ENCODE measurements at places on chromosomes 12 and 14.

DNA sequence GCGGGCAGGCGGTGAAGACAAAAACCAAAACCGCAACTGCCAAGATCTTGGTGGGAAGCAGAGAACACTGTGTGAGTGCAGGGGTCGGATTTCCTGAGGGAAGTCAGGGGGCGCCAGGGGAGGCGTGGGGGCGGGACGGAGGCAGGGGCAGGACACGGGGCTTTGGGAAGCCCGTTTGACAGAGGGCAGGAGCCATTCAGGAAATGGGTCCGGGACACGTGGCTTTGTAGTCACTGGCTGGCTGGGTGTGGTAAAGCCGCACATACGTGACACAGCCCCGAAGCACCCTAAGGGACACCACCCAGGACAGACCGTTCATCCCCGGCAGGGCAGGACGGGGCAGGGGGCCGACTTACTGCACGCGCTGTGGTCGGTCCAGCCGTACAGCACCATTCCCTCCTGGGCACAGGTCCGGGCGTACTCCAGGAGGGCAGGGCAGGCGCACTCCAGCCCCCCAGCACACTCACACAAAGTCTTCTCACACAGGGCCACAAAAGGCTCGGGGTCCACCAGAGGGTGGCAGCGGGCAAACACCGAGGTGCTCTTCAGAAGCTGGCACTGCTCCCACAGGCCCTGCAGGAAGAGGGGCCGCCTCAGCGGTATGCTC lies 49.4 kb downstream of the VWF start:
- peak; percentile 14 for DNase-seq

- no peak for DNase-seq
Observed at GRCh38 chr14:61889914-61890351, 127.7 kb downstream of the SNAPC1 start.

DNA sequence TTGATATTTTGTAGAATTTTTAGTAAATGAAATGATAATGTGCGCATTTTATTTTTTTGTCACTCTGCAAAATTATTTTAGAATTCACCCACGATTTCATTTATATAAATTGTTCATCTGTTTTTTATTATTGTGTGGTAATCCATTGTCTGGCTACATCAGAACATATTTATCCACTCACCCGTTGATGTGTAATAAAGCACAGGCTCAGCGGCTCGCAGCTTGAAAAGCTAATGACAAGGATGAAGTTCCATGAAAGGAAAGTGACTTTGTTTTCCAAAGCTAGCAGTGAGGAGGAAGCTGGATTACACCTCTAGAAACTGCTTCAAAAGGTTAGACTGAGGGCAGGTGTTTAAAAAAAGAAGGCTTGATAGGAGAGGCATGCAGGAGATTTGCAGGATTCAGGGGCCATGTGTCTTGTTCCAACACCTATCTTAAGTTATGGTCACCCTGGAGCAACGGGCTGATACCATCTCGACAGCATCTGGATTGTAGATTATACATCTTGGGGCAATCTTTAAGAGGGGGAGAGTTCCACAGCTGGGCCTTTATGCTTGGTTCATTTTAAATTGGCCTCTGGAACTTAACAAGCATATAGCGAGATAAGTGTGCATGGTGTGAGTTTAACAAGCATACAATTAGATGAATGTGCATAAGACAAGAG lies 194.1 kb downstream of the TMTC3 start:
- no peak for DNase-seq

GRCh38 chr14:60300019-60300418 lies 51.0 kb downstream of the PPM1A start:
- no peak for DNase-seq

GRCh38 chr14:104431351-104431928 lies 148.1 kb upstream of the C14orf180 start:
- no peak for DNase-seq

GRCh38 chr12:63792338-63792737 lies 12.6 kb downstream of the RXYLT1 start:
- no peak for DNase-seq

GRCh38 chr12:104691721-104692556 lies 235.2 kb downstream of the CHST11 start:
- no peak for DNase-seq

DNA sequence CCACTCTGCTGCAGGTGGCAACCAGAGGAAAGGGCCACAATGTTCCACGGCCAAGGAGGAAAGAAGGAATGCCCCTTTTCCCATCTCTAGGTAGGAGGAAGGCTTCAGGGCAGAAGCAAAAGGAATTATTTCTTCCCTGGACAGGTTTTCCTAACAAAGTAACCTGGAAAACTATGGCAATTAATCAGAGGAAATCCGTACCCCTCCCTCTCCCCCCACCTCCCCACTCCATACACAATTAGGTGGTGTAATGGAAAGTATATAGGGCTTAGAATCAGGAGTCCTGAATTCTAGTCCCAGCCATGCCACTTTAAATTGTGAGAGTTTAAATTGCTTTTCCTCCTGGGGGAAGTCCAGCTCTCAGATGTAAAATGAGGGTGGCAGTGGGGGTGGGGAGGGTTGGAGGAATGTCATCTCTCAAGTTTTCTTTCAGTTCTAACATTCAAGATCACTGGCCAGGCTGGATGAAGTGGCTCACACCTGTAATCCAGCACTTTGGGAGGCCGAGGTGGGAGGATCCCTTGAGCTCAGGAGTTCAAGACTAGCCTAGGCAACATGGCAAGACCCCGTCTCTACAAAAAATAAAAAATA lies 1.7 kb downstream of the DHH start:
- DNase-seq: no peak

DNA sequence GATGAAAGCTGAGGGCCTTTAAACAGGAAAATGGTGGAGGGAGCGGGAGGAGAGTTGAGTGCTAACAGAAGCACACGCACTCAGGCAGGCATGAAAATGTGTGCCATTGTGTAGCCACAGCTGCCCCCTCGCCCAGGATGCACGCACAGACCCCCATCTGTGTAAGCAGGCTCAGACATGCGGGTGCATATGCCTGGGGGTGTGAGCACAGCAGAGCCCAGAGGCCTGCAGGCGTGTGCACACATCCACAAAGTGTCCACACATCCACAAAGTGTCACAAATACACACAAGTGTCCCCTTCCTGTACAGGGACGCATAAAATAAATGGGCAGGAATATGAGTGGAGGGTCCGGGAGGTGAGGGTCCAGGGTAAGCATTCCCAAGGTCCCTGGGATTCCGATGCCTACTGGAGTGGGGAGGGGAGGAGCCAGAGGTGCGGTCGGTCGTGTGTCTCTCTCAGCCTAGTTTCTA lies 805 bp upstream of the KRT7 start:
- no peak for DNase-seq

DNA sequence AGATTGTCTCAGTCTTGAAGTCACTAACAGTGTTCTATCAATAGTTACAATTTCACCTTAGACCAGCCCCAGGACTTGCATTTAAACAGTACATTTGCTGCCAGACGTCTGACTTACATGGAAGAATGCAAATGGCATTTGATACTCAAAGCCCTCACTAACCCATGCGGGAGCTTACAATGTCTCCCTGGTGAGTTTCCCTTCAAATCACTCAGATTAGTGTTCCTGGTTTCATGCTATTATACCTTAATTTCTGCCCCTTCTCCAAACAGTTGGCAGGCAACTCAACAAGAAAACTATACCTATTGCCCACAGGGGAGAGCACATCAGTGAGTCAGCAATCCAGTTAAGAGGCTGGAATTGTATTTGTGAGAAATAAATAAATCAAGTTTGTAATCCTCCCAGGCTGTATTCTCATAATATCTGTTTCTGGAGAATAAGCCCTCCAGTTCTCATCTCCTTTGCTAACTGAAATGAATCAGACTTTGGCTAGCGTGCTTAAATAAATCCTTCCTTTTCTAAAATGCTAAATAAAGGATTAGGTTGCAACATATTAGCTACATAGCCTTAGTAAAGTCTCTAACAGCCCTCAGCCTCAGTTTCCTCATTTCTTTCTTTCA lies 23.7 kb downstream of the GSTZ1 start:
- DNase-seq: no peak

DNA sequence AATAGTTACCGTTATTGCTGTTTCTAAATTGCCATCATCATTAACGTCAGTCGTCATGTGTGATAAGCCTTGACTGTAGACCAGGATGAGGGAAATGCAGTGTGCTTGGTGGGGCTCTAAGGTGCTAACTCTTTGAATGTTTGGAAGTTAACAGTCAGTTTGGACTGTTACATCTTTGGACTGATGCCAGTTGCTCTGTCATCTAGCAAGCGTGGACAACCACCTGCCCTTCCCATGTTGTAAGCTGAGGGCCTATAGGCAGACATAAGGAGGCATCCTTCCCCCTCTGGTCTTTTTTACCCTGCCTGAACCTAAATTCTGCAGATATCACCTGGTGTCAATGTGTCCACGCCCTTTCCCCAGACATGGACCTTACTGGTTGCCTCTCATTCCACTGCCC lies 94.4 kb downstream of the PPP2R5C start:
- DNase-seq: no peak
